ENCODE measurements at places on chromosomes 7 and 10.

DNA sequence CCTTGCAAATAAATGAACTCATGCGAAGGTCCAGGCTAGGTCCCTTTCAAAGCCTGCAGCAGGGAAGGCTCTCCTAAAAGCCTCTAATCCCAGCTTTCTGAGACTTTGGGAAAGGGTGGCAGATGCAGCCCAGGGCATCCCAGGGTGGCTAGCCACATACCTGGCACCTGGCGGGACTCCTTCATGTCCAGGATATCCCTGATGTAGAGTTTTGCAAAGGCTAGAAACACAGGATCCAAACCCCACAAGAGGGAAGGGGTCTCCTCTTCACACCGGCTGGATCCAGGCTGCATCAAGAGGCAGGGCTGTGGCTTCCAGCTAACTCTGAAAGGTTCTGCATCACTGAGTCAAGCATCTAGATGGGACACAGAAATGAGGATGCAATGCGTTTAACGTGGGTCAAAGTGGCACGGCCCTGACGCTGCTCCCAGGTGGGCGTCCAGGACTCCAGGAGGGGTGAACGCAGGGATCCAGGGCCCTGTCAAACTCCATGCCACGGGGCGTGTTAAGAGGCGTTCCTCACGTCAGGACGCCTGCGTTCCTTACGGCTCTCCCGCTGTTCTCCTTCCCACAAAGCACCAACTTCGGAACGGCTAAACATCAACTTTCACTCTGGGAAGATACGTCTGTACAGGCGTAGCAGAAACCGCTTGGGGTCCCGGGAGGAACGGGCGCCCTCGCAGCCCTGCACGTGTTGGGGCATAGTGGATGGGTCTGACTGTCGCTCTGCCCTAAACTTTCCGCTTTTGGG, 507 bp downstream of the STN1 start:
- no peak for DNase-seq

- DNase-seq = no peak
Measured at GRCh38 chr7:26495569-26495968, 203.9 kb downstream of the SNX10 start.

- no peak for DNase-seq
Measured at GRCh38 chr7:102874966-102875365, 37.8 kb upstream of the LRRC17 start.

- no peak for DNase-seq
Measured at GRCh38 chr10:22016046-22016705, 12.6 kb upstream of the DNAJC1 start.

DNA sequence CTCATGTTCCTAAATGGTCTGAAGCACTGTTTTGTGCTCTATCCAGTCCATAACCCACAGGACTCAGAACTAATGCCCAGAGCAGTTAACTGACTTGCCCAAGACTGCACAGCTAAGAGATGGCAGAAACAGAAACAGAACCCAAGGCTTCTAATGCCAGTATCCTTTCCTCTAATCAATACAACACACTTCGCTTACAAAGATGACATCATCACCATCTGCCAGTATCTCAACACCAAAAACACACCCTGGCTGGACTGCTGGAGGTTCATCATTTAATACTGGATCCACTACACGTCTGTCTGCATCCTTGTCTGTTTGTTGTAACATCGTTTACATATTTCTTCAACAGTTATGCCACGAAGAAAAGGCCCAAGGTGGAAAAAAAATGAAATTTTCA, 165.3 kb downstream of the SFMBT2 start:
- DNase-seq = no peak

- DNase-seq = no peak
Measured at GRCh38 chr7:7564323-7564780, 2.3 kb upstream of the MIOS start.

DNA sequence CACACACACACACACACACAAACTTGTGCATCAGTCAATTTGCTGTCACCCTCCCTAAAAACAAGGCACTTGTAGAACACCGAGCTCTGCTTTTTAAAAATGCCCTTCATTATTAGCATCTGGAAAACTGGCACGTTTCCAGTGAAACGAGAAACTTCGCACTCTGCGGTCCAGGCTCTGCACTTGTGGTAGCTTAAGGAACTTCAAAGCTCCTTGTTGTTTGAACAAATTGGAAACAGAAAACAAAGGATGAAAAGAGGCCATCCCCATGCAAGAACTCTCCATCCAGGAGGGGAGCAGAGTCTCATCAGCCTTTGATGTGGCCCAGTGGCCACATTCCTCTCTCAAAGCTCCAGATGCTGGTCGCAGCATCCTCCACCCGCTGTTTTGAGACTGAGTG, 105.1 kb downstream of the C10orf90 start:
- DNase-seq = no peak

DNA sequence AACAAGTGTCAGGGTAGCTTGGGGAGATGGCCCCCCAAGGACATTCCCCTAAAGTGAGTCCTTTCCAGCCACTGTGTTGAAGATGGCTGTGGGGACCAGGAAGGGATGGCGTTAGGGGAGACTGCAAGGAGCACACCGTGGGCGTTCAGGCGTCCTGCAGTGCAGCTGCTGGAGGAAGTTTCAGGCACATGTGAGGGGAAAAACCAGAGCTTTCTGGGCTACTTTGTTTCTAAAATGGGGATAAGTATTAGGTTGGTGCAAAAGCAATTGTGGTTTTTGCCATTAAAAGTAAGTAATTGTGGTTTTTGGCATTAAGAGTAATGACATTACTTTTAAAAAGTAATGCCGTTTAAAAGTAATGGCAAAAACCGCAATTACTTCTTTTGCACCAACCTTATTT, 14.3 kb downstream of the PRF1 start:
- DNase-seq = no peak

- no peak for DNase-seq
Measured at GRCh38 chr7:37218956-37219355, 229.7 kb downstream of the ELMO1 start.

- DNase-seq = no peak
Measured at GRCh38 chr7:26036092-26036491, 115.9 kb upstream of the NFE2L3 start.

Data from activated CD8-positive, alpha-beta memory T cell treated with anti-CD3 and anti-CD28 coated beads, Interleukin-2, amount 50 U/mL, for 4 hours (primary cell).